ENCODE measurements at places on chromosomes 2 and 18. TPM values are rescaled to one million over a fixed set of nuclear protein-coding genes. Genes with fewer than 3 reads are reported as not detected.

DNA sequence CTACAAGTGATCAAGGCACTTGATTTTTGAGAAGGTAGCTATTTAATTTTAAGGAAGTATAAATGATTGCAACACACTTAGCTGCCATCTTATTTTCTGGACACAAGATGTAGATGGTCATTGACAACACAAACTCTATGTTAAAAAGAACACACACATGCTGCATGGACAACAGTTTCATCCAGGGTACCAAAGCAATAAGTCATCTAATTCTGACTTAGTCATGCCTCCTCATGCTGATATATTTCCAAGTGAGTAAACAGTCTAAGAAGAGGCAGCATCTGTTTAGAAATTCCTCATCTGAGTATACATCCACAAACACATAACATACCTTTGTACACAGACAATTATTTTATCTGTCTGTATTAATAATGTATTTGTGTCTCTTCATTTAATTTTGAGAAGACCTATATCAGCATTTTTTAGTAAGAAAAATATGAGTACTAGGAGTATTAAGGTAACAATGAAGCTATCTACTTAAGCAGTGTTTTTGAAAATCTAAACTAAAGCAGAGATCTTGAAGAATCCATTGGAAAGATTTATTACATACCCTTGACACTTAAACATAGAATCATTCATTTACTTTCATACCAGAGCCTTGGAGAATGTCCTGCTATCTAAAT lies 84.9 kb downstream of the SCN1A start:
- no peak for DNase-seq

DNA sequence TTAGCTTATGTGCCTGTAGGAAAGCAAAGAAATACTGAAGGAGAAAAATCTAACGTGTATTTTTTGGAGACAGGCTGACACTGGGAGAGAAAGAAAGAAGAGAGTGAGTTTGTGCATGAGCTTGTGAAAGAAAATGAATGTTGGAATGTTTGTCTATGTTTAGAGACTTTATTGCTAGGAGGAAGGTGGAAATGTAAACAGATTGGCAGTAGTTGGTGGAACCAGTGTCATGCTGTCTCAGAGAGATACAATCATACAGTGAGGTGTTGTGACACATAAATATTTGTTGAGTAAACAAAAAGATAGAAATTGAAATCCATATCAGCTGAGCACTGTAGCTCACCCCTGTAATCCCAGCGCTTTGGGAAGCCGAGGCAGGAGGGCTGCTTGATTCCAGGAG lies 222.2 kb upstream of the MEIS1 start:
- DNase-seq = no peak

DNA sequence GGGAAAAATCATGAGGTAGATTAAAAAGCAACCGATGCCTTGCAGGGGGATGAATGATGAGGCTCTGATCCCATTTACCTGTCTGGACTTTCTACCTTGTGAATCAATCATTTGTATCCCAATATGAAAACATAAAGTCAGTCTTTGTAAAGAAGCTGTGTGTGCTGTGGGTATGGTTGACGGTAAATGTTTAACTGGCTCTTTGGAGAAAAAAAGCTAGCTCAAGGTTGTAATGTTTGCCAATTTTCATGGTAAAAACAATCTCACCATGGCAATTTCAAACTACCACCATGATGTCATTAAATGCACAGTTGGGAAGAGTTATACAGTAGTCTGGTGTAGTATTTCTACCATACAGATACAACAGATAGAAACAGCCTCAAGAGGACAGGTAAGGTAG lies 14.6 kb downstream of the TTR start:
- DNase-seq = no peak

The CDCA7 gene
- total RNA-seq = 13.2 TPM

The APOB gene
- 0.09 TPM for total RNA-seq

DNA sequence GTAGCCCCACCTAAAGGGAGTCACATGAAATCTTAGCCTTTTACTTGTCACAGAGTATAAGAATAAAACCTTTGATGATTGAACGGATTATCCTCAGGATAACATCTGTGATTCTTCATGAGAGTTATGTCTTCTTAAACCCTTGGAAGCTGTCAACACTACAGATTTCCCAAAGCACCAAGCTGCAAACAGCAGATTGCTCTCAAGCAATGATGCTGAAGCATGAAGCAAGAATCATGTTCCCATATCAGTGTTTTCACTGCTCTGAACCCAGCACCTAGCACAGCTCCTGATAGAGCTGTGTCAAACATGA lies 47.6 kb upstream of the CELF4 start:
- no peak for DNase-seq

- no peak for DNase-seq
Observed at GRCh38 chr2:46893269-46893939, 22.2 kb downstream of the MCFD2 start.

The ANKRD62 gene
- total RNA-seq = not detected

DNA sequence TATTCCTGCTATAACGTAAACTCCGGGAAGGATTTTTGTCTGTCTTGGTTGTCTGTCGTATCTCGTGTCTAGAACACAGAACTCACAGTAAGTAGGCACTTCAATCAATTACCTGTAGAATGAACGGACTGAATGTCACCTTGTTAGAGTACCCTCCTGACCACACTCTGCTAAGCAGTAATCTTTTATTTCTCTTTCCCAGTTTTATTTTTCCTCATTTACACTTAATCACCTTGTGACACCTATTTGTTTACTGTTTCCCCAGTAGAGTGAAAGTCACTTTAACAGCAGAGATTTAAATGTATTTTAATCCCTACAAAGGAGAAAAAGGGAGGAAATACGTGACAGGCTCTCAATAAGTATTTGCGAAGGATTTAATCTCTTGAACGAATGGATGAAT lies 514 bp upstream of the EPB41L5 start:
- DNase-seq = no peak

GRCh38 chr2:54086157-54086556 lies 29.3 kb upstream of the ACYP2 start:
- DNase-seq = no peak

The MBP gene
- total RNA-seq = 6.3 TPM

DNA sequence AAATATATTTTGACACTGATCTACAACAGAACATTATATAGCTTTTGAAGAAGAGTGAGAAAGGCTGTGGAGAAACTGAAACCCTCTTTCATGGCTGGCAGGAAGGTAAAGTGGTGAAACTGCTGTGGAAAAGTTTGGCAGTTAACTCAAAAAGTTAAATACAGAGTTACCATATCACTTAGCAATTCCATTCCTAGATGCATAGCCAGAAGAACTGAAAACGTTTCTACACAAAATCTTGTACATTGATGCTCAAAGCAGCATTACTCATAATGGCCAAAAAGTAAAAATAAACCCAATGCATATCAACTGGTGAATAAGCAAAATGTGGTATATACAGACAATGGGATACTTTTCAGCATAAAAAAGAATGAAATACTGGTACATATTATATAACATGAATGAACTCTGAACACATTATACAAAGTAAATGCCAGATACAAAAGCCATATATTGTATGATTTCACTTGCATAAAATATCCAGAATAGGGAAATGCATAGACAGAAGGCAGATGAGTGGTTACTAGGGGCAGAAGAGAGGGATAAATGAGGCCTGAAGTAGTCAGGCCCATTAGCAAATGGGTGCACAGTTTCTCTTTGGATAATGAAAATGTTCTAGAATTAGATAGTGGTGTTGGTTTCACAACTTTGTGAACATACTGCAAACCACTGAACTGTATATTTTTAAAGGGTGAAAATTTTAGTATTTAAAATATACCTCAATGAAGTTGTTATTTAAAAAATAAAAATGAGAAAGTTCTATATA lies 114.3 kb downstream of the DYM start:
- DNase-seq = no peak

Measured in dermis blood vessel endothelial cell (primary cell).